K562 (cell line): ENCODE measurements at places on chromosomes 2 and 18. TPM values are rescaled to one million over a fixed set of nuclear protein-coding genes. Genes with fewer than 3 reads are reported as not detected.
A peak's percentile ranks its signal among the peaks of the same experiment; 100 is the strongest.

The GPR45 gene
- not detected in 2 replicates for polyA plus RNA-seq

DNA sequence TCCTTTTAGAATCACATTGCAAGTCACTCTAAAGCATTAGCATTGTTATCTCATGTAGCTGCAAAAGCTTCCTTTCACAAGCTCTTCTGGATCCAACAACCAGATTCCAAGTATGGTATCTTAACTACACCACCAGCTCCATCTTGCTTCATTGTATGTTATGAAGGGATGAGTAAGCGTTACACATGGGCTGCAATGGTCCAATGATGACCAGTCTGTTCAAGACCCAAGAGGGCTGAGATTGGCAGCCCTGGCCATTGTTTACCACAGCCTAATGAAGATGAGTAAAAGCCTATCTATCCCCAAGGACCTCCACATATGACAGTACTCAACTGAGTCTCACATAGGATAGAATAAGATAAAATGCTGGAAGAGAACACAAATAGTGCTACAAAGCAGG is 6.3 kb downstream of the CFLAR start:
- peaks cover 31% of the 10 kb centered on the region for H3K36me3 ChIP-seq
- H3K4me3 ChIP-seq, result peak overlapping the region; percentile 93
- H3K27ac ChIP-seq, result peak overlapping the region; percentile 57
- H3K27me3 ChIP-seq, result no peaks in the 10 kb centered on the region
- peak; percentile 67 for DNase-seq
- peaks cover 44% of the 10 kb centered on the region for H3K4me1 ChIP-seq

DNA sequence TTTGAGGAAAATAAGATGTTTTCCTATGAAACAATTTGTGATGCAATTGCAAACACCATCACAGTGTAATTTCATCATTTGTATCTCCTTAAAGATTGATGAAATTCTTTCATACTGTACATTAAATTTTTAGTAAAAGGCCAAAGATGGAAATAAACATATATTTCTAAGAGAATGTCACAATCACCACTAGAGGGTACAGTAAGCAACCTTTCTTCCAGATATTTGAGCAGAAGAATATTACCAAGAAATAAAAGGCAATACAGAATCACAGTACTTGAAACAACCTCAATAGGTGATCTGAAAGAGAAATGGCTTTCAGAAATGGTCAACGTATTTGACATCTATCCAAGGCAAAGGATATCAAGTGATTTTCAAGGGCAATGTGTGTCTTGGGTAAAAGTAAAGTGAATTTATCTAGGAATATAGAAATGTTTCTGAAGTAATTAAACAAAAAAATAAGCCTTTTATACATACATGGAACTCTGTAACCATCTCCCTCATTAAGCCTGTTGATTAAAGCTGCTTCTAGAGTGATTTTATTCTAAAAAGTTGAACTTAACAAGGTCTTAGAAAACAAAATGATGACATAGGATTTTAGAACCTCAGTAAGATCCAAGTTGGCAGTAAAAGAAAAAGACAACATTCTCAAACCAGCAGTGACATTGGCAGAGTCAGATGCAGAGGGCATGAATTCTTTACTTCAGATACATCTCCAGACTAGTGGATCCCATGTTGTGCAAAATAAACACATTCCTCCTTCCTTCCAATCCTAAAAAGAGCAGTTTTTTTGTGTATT is 90.3 kb upstream of the SESTD1 start:
- no peak for DNase-seq
- no peaks in the 10 kb centered on the region for H3K4me1 ChIP-seq
- H3K36me3 ChIP-seq, result no peaks in the 10 kb centered on the region
- no peak overlapping the region for H3K4me3 ChIP-seq
- no peaks in the 10 kb centered on the region for H3K27me3 ChIP-seq

The LYPD1 gene
- not detected in 2 replicates for polyA plus RNA-seq

The COL6A3 gene
- 1.1 and 2.7 TPM in 2 replicates for polyA plus RNA-seq

DNA sequence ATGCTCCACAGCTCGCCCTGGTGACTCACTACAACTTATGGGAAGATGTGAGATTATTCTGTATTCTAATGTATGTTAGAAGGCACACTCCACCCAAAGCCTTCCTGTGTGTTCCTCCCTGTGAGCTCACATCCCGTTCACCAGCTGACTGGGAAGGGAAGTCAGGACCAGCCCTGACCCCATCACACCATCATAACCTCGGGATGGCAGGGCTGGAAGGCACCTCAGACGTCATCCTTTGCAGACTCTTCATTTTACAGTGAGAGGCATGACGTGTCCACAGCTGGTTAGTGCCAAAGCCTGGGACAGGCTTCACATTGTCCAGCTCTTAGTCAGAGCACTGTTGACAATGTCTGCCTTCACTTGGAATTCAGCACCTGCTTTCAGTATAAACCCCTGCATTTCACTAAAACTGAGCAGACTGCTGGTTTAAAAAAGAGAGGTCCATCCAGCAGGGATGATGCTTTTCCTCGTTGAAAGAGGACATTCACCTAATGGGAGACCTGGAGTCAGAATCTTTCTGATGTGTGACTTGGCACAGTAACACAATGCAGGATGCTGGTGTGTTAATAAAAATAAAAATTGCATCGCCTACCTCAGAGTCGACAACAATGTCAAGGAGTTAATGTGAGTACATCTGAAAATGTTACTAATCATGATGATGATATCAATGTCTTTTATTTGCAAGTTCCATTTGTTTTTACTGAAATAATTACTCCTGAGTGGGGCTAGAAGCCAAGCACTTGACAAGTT is 418.0 kb upstream of the TNP1 start:
- H3K36me3 ChIP-seq, result no peaks in the 10 kb centered on the region
- no peak overlapping the region for H3K27ac ChIP-seq
- H3K4me1 ChIP-seq, result no peaks in the 10 kb centered on the region
- no peak overlapping the region for H3K4me3 ChIP-seq

DNA sequence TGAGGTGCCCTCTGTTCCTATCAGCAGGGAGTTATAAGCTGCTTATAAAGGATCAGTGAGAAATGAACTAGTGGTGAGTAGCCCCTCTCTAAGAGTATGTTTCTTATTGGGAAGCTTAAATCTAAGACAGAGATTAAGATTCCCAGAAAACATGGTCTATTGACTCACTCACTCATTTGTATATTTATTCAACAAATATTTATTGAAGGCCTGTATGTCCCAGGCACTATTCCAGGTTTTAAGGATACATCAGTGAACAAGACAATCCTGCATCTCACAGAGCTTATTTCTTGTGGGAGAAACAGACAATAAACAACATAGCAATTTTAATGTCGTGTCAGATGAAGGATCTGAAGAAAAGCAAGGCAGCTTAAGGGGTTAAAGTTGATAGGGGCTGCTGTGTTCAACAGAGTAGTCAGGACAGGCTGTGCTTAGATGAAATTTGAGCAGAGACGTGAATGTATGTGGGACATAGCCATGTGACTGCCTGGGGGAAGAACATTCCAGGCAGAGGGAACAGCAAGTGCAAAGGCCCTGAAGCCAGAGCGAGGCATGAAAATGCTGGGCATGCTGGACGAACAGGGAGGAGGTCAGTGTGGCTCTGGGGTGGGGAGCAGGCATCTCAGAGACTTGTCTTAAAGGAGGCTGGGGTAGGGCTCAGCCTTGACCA is 14.8 kb upstream of the PSD4 start:
- peaks cover 10% of the 10 kb centered on the region for H3K4me1 ChIP-seq
- DNase-seq, result no peak
- H3K4me3 ChIP-seq, result no peak overlapping the region
- H3K36me3 ChIP-seq, result no peaks in the 10 kb centered on the region
- H3K27ac ChIP-seq, result no peak overlapping the region
- no peaks in the 10 kb centered on the region for H3K27me3 ChIP-seq

GRCh38 chr2:217370391-217370790 is 510.5 kb upstream of the TNP1 start:
- peaks cover 10% of the 10 kb centered on the region for H3K27me3 ChIP-seq
- peak; percentile 5 for DNase-seq
- H3K4me1 ChIP-seq, result no peaks in the 10 kb centered on the region
- no peak overlapping the region for H3K4me3 ChIP-seq

DNA sequence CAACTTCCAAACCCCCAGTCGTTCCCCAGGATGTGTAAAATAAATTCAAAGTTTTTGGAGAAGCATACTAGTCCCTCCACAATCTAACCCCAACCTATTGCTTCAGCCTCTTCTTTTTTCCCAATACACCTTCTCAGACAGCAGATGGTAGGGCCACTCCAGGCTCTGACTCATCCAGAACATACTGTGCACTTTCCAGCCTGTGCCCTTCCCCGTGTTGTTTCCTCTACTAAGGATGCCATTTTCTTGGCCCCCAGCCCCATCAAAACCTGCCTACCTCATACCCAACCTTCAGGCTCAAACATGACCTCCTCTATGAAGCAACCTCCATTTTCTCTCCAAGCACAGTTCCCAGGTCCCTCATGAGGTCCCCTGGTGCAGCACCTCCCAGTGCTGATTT is 669.3 kb downstream of the BCL11A start:
- H3K27me3 ChIP-seq, result no peaks in the 10 kb centered on the region
- H3K4me3 ChIP-seq, result no peak overlapping the region
- H3K27ac ChIP-seq, result no peak overlapping the region
- H3K4me1 ChIP-seq, result no peaks in the 10 kb centered on the region
- DNase-seq, result no peak

The TSPYL6 gene
- polyA plus RNA-seq, result 6.2 and 7.1 TPM in 2 replicates

DNA sequence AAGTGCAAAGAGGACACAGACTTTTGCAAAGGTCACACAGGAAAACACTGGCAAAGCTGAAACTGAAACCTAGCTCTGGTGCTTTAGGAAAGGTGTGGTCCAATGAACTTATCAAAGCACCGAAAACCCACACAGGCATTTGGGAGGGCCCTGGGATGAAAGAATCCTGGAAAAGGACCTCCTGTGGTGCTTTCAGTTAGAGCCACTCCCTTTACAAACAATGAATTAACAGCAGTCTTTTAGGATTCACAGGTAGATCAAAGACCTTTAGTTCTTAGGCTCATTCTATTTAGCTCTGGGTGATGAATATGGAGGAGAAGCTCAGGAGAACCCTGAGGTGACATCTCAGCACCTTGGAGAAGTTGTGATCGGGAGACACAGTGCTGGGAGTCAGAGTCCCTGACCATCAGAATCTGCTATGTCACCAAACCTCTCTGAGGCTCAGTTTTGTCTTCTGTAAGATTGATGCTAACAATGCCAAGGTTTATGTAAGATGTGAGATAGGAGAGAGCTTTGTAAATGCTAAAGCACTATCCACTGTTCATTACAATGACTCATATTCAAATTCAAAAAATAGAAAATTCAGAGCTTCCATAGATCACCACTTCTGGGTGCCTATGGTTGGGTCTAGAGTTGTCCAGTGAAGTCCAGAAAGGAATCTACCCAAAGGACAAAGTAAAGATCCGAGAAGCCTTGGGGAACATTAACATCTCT is 39.3 kb downstream of the VSNL1 start:
- no peaks in the 10 kb centered on the region for H3K36me3 ChIP-seq
- H3K4me1 ChIP-seq, result peaks cover 5% of the 10 kb centered on the region; the same call in 2 of the 3 replicates
- H3K27me3 ChIP-seq, result no peaks in the 10 kb centered on the region
- no peak overlapping the region for H3K27ac ChIP-seq
- H3K4me3 ChIP-seq, result no peak overlapping the region

GRCh38 chr2:69979902-69980807 is 18.7 kb upstream of the ASPRV1 start:
- no peaks in the 10 kb centered on the region for H3K36me3 ChIP-seq
- H3K27ac ChIP-seq, result peak overlapping the region; percentile 92; the same call in 2 of the 3 replicates
- H3K4me3 ChIP-seq, result no peak overlapping the region
- peaks cover 46% of the 10 kb centered on the region for H3K4me1 ChIP-seq
- no peak for DNase-seq
- no peaks in the 10 kb centered on the region for H3K27me3 ChIP-seq

GRCh38 chr2:230732914-230733401 is 20.3 kb downstream of the CAB39 start:
- H3K27me3 ChIP-seq, result no peaks in the 10 kb centered on the region
- DNase-seq, result no peak
- H3K36me3 ChIP-seq, result peaks cover 23% of the 10 kb centered on the region; the same call in 2 of the 3 replicates
- no peak overlapping the region for H3K4me3 ChIP-seq
- H3K4me1 ChIP-seq, result peaks cover 4% of the 10 kb centered on the region
- H3K27ac ChIP-seq, result no peak overlapping the region

DNA sequence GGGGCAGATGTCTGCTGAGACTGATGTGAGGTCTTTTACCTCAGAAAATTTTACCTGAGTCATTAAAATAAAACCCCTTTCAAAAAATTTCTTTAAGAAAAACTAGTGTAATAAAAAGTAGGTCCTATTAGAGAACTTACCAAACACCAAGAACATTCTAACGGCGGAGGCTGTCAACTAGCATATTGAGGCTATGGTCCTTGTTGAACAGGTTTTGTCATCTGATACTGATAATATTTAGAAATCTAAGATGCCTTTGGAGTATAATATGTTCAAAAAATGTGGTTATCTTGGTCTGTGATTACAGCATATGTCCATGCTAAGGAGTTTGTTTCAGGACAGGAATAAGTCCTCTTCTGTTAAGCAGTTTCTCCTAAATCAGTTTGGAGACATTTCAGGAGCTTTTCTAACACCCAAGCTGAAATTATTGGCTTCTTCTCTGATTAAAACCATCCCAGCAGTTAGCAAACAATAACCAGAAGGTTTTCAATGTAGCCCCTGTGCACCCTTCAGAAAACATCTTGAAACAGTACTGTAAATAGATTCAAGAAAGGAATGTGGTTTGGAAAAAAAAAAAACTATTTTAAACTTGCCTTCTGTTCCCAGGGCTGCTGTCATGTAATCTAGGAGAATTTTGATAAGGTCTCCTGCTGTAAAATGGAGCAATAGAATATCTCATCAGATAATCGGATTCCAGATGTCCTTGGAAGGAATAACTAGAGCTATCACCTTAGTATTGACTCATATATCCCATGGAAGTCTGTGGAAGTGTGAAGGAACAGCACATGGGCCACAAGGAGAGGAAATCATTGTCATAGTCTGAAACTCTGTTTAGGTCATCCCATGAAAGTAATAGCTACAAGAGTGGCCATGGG is 58.7 kb upstream of the B3GNT2 start:
- H3K4me3 ChIP-seq, result no peak overlapping the region
- H3K4me1 ChIP-seq, result no peaks in the 10 kb centered on the region
- DNase-seq, result no peak
- H3K27ac ChIP-seq, result no peak overlapping the region

DNA sequence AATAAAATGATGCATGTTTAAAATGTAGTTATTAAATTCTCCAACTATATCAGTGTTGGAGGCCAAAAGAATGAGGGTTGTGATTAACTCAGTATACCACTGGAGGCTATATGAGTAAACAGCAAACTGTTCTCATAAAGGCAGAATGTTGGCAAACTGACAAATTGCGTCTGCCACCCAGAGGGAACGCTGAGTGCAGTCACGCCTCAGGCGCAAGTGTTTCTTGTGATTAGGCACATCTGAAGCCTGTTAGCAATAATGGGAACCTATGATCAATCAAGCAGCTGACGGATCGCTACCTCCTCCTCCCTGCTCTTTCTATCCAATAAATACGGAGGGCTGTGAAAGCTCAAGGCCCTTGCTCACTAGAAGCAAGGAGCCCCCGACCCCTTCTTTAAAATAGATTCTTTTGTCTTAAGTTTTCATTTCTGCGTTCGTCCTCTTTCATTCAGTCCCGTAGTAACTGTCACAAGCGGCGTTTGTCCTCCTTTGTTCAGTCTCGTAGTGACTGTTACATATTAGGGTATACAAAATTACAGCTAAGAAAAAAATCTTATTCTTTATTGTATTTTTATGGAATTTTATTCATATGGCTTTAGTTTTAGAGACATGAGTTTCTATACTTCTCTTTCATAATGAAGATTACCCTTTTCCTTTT is 16.3 kb upstream of the RMND5A start:
- no peaks in the 10 kb centered on the region for H3K36me3 ChIP-seq
- H3K4me1 ChIP-seq, result no peaks in the 10 kb centered on the region
- H3K27ac ChIP-seq, result no peak overlapping the region

GRCh38 chr2:108986916-108987510 is 2.0 kb downstream of the EDAR start:
- DNase-seq, result no peak
- no peak overlapping the region for H3K4me3 ChIP-seq
- H3K27ac ChIP-seq, result no peak overlapping the region
- H3K27me3 ChIP-seq, result peaks cover 71% of the 10 kb centered on the region
- H3K4me1 ChIP-seq, result no peaks in the 10 kb centered on the region
- no peaks in the 10 kb centered on the region for H3K36me3 ChIP-seq
